ENCODE measurements at places on chromosomes 7 and 10.

GRCh38 chr7:2927592-2927991, 83.5 kb upstream of the GNA12 start:
- DNase-seq = no peak

GRCh38 chr10:109591601-109592000, 331.7 kb downstream of the XPNPEP1 start:
- DNase-seq = no peak

DNA sequence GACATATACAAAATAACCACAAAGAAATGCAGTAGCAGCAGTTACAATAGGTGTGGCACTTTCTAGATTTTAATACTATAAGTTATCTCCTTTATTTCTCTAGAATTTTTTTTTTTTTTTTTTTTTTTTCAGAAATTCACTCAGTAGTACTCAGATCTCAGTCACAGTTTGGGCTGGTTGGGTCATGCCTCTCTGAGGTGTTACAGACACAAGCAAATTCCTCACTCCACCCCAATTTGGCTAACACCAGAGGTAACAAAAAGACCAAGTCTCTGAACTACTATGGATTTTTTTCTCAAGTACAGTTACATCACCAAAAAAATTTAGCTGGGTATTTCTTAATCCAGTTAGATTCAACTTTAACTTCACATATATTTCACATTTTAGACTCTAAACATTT, 985.1 kb upstream of the LRRN3 start:
- DNase-seq = no peak

- DNase-seq = no peak
These were observed 545.1 kb downstream of the AUTS2 start for GRCh38 chr7:70143075-70144044.

- DNase-seq = no peak
These were observed 44.8 kb downstream of the PRKCQ start for GRCh38 chr10:6535156-6535764.

Data from stimulated activated CD8-positive, alpha-beta memory T cell treated with anti-CD3 and anti-CD28 coated beads, Interleukin-15, amount 100 ng/mL, for 4 hours (primary cell).